ENCODE measurements at places on chromosomes 5 and 9.

GRCh38 chr9:109708451-109708945 is 71.5 kb upstream of the PALM2AKAP2 start:
- no peak for DNase-seq

GRCh38 chr5:172091956-172092732 is 85.7 kb upstream of the FBXW11 start:
- DNase-seq: no peak

DNA sequence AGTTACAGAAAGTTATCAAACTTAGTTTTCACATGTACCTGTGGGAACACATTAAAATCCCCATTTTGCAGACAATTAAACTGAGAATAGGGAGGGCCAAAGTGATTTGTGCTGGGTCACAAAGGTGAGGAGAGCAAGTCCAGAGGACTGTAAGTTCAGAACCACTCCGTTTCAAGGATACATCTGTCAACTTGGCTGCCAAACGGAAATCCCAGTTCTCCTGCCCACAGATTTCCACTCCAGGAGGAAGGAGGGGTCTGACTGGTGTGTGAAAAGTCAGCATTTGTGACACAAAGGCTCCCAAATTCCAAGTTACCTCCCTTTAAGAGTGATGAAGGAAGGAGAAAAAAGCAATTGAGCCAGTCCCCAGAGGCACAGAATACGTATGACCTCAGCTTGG is 42.3 kb downstream of the PRELID2 start:
- no peak for DNase-seq

DNA sequence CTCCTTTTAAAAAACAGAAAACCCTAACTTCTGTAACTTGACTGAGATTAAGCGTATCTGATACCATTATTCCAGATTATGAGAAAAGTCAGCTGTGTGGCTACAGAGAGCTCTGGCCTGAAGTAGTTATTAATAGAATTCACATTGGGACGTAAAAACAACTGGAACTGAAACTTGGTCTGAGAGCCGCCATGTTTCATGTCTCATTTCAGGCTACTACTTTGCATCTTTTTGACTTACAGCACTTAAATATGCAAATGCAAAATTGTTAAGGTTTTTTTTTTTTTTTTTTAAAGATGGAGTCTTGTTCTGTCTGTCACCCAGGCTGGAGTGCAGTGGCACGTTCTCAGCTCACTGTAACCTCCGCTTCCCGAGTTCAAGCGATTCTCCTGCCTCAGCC is 25.2 kb downstream of the MAP3K1 start:
- no peak for DNase-seq

- no peak for DNase-seq
Observed at GRCh38 chr5:111744455-111744854, 12.5 kb downstream of the NREP start.

- DNase-seq: no peak
Observed at GRCh38 chr5:74239261-74239660, 401.3 kb downstream of the ENC1 start.

DNA sequence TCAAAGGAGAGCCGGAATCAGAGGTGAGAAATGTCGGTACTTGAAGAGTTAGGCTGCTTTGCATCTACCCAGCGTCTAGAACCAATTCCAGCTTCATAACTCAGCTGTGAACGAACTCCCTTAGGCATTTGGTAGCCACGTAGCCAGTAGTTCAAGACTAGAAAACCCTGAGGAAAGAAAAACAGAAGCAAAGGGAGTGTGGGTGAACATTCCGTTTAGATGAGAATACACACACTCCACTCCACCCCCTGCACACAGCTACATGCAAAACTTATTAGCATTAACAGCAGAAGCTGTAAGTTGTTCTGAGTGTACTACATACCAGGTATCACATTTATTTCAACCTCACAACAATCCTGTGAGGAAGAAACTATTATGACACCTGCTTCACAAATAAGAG is 78.3 kb downstream of the SMIM23 start:
- DNase-seq: no peak

GRCh38 chr9:69391946-69392345 is 66.9 kb downstream of the ENTREP1 start:
- no peak for DNase-seq

- DNase-seq: no peak
Observed at GRCh38 chr5:95895771-95896170, 65.9 kb downstream of the ELL2 start.

DNA sequence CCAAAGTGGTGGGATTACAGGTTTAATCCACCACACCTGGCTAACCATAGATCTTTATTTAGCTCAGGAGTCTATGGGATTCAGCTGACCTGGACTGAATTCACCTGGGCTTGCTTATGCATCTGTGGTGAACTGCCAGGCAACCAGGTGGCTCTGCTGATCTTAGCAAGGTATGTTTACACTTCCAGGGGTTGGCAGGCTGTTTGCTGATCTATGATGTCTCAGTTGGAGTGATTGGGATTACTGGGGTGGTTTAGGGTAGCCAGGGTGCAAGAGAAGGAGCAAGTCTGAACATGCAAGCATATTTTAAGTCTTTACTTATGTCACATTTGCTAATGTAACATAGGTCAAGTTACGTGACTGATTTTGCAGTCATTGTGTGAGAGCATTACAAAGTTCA is 63.6 kb upstream of the JAK2 start:
- DNase-seq: no peak

DNA sequence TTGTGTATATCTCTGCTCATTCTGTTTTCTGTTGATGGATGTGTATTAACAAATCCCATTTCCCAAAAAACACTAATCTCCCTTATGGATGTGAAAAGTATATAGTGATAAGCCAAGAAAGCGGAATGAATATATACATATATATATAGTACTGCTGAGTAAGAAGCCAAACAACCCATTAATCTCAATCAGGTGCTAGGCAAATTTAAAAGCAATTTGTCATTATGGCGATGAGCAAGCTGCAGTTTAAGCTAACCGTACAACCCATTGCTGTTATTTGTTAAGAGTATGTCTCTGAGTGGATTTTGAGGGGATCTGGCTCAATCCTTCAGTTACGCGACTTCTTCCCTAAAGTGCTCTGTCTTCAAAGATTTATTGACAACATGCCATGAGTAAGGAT is 640.4 kb upstream of the ARRDC3 start:
- no peak for DNase-seq

GRCh38 chr9:136965771-136966484 is 11.4 kb upstream of the PTGDS start:
- DNase-seq: peak; percentile 34

DNA sequence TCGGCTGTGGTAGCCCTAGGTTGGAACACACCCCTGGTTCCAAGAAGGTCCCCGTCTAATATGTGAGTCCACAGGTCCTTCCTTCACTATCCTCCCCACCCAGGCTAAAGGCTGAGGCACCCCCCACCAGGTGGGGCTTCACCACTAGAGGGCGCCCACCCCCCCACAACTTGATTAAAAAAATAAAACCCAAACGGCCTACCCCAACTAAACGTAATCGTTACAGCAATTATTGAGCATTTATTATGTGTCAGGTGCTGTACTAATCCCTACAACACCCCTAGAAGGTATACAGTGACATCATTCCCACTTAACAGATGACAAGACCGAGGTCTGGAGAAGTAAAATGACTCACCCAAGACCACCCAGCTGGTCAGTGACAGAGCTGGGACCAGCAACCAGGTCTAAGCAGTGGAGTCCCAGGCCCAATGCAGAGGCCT is 65.0 kb downstream of the FGF18 start:
- peak; percentile 55 for DNase-seq

DNA sequence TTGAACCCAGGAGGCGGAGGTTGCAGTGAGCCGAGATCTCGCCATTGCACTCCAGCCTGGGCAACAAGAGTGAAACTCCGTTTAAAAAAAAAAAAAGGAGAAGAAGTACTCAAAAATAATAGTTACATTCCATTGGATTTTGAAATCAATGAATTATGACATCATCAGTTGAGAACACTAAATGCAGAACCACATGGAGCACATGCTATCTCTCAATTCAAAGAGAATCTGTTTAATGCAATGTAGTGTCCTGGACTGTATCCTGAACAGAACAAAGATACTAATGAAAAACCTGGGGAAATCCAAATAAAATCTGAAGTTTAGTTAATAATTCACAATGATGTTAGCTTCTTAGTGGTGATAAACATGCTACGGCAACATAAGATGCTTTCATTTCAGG is 20.3 kb downstream of the CDC14B start:
- no peak for DNase-seq

DNA sequence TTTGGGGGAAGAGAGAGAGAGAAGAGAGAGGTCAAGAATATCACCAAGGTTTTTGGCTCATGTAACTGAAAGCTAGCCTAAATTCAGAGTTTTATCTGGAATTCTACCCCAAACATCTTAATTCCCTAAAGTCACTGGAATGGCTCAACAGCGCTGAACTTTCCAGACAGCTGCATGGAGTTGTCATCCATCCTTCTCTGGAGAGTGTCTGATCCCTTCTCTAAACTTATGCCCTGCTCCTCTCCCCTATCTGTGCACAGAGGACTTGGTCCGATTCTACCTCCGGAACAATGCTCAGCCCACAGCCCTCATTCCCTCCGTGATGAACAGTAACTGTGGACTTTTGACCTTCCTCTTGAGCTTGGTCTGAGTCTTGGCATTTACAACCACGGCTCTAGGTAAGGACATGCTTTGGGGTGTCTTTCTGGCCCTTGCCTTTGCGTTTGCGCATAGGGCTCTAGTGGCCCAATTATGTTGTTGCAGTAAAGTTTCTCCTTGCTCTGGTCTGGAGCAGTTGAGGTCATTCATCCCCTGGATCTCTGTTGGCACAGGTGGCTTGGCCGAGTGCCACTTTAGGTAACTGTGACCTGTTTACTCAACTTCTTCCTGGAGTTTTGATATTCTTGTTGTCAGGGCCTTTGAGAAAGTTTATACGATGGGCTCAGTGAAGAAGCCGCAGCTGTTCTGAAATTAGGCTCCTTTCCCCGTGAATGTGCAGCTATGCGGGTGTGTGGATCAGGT is 18.3 kb upstream of the CD180 start:
- DNase-seq: no peak

GRCh38 chr9:73009649-73010288 is 56.9 kb upstream of the ALDH1A1 start:
- no peak for DNase-seq

- peak; percentile 70 for DNase-seq
Observed at GRCh38 chr9:89923961-89924504, 319.2 kb downstream of the GADD45G start.

DNA sequence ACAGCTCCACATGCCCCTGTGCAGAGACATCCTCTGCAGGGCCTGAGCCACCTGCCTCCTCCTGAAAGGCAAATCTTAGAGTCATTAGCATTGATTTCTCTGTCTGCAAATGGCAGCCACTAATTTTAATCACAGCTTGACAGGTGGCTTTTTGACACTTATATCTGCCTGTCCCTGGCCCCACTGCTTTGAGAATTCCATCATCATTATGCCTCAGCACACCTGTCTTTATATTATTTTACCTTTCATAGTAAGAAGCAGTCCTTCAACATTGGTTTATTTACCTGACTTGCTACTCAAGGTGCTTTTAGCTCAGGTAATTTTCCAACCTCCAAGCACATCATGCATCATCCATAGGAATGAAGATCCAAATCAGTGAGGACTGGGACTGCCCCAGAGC is 451.3 kb downstream of the MTRR start:
- DNase-seq: no peak

- DNase-seq: no peak
Observed at GRCh38 chr5:125149527-125149926, 403.1 kb upstream of the ZNF608 start.

- no peak for DNase-seq
Observed at GRCh38 chr5:157431544-157432200, 28.3 kb upstream of the NIPAL4 start.

DNA sequence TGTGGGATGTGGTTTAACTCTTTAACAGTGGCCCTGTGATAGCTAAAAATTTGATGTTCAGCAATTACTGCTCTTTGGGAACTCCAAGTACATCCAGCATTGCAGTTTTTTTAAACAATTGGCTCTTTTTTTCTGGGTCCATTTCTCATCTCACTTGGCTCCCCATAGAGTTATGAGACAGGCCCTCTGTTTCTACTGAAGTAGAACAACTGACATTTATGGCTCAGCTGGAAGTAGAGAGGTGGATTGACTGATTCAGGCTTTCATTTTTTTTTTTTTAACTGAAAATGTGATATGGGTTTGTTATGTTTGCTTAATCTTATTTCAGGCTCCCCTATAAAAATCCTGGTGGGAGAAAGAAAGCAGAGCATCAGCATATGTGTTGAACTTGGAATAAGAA is 96.6 kb upstream of the CD180 start:
- DNase-seq: no peak
